ENCODE measurements at places on chromosomes 6 and 20. TPM values are rescaled to one million over a fixed set of nuclear protein-coding genes. Genes with fewer than 3 reads are reported as not detected.

SLC22A1 gene
- 1.0 TPM for total RNA-seq

ARG1 gene
- total RNA-seq, result not detected

GRCh38 chr20:362271-363254 lies 15.7 kb downstream of the NRSN2 start:
- no peaks in the 10 kb centered on the region for H3K36me3 ChIP-seq
- H3K27me3 ChIP-seq, result no peaks in the 10 kb centered on the region
- peak; percentile 34 for DNase-seq

- no peaks in the 10 kb centered on the region for H3K36me3 ChIP-seq
- no peak overlapping the region for H3K4me3 ChIP-seq
- no peaks in the 10 kb centered on the region for H3K4me1 ChIP-seq
- DNase-seq, result no peak
- no peaks in the 10 kb centered on the region for H3K27me3 ChIP-seq
Measured at GRCh38 chr6:40732878-40733277, 145.7 kb upstream of the LRFN2 start.

DNA sequence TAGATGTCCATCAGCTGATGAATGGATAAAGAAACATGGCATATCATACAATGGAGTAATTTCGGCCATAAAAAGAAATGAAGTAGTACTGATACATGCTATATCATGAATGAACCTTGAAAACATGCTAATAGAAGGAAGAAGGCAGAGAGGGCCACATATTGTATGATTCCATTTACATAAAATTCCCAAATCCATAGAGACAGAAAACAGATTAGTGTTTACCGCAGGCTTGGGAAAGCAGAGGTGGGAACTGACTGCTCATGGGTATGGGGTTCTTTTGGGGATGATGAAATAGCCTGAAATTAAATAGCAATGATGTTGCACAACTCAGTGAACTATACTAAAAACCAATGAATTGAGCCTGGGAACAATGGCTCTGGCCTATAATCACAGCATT lies 58.3 kb downstream of the SERAC1 start:
- H3K27me3 ChIP-seq, result no peaks in the 10 kb centered on the region
- no peaks in the 10 kb centered on the region for H3K36me3 ChIP-seq
- H3K4me1 ChIP-seq, result no peaks in the 10 kb centered on the region
- no peak overlapping the region for H3K27ac ChIP-seq

GRCh38 chr6:34673064-34673463 lies 23.5 kb downstream of the ILRUN start:
- DNase-seq, result no peak
- no peaks in the 10 kb centered on the region for H3K36me3 ChIP-seq
- no peak overlapping the region for H3K27ac ChIP-seq
- H3K4me3 ChIP-seq, result no peak overlapping the region
- H3K27me3 ChIP-seq, result no peaks in the 10 kb centered on the region
- H3K4me1 ChIP-seq, result peaks cover 3% of the 10 kb centered on the region

DNA sequence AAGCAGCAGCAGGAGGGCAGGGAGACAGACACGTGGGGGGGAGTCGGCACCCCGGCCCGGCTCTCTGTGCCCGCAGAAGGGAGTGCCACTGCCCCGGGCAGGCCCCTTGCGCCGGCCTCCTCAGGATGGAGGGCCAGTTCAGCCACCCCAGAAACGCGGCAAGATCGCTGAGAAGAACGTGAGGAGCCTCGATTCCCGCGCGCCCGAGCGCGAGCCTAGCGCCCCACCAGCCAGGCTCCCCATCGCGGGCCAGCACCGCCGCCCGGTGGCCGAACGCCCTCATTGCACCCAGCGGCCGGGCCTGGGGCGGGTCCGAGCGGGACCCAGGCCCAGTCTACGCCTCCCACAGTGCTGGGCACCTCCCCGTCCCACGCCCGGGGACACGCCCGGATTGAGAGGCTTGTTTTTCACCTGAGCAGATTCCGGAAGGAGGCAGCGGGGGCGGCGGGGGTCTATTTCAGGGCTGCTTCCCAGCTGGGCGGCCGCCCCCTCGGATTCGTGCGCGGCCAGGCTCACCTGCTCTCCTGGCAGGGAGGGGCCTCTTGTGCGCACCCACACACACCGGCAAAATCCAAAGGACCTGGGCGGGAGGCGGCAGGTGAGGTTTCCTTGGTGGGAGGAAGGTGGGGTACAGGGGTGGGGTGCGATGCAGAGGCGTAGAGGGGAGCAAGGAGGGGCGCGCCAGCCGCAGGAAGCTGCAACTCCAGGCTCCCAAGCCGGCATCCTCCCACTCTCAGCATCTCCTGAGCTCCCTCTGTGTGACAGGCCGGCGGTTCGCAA lies 9.0 kb upstream of the GRM4 start:
- peaks cover 3% of the 10 kb centered on the region for H3K4me1 ChIP-seq
- H3K27me3 ChIP-seq, result no peaks in the 10 kb centered on the region
- H3K27ac ChIP-seq, result no peak overlapping the region
- peak; percentile 78 for DNase-seq
- H3K4me3 ChIP-seq, result no peak overlapping the region
